ENCODE measurements at places on chromosomes 1 and 21.

DNA sequence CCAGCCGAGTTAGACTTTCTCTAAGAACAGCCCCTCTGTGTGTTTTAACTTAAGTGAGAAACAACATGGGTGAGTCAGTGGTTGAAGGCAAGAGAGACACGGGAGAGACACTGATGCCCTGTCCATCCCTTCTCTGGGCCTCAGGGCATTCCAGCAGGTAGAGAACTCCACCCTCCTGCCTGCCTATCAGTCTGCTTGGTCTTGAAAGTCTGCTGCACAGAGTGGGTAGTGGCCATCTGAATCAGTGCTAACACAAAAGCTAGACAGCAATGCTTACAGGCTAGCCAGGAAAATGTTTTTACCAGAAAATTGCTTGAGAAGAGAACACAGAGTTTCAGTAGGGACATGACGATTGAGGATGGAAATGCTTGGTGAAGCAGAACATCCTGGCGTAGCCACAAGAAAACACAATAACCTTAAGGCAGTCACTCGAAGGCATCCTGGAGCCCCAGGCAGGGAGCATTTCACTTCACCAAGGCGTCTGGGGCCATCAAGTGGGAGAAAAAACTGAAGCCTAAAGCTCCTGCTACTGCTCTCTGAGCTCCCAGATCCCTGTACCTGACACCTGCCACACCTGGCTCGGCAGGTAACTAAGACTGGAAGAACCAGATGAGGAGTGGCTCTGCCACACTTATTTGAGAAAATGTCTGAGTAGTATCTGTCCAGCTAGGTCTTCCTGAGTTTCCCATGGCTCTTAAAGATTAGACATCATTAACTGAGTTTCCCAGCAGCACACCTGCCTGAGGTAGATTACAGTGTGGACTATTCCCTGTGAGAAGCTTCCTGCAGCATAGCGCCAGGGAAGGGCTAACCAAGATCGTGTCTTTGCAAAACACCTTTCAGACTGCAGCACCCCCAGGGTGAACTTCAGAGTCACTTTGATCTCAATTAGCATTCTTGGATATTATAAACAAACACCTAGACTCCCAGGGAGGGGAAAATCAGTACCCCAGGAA lies 18.1 kb upstream of the LBR start:
- no peak for DNase-seq

DNA sequence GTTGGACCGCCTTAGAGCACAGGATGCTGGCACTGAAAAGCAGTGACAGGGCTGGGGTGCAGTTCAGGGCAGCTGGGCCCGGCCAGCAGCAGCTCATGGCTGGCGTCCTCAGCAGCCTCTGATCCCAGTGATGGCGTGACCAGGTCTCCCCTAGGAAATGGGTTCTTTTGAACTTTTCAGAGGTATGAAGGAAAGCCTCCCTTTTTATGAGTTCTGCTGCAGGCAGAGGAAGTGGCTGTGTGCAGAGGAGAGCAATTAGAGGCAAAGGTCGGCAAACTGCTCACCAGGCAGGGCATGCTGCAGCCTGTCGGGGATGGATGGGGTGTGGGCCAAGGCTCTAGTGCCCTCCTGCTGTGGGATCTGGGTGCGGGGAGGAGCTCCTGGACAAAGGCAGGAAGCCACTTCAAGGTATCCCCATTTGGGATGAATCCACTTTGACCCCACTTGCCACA lies 45.6 kb upstream of the RAB4A start:
- DNase-seq = no peak

DNA sequence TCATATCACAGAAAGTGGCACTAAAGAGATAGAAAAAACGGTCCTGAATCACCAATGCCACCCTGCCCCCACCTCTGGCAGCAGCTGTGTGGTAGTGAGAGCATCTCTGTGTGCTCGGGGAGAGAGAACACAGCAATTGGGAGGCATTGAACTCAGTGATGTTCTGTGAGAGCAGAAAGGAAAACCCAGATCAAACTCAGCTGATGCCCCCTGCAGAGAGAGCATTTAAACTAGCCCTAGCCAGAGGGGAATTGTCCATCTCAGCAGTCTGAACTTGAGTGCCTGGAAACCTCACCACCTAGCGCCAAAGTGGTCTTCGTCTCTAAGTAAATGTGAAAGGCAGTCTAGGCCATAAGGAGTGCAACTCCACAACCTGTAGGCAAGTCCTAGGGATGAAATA lies 21.3 kb downstream of the SLC44A5 start:
- DNase-seq = no peak

- DNase-seq = peak; percentile 89
Observed at GRCh38 chr1:203340112-203340790, 10.7 kb downstream of the FMOD start.

- DNase-seq = no peak
Observed at GRCh38 chr1:107153014-107153413, 12.2 kb downstream of the NTNG1 start.

- no peak for DNase-seq
Observed at GRCh38 chr1:65420590-65421350, at the start of the genes LEPR and LEPROT. Gene LEPR, plus strand, starts transcription at chr1:65420668. Its CDS starts 144,898 bp downstream, at chr1:65565566. Gene LEPROT, plus strand, starts transcription at chr1:65420668. Its CDS starts 57 bp downstream, at chr1:65420725.

GRCh38 chr1:106747232-106747631 lies 309.2 kb upstream of the PRMT6 start:
- DNase-seq = no peak

GRCh38 chr1:13586001-13586400 lies 2.4 kb downstream of the PDPN start:
- no peak for DNase-seq

GRCh38 chr1:94654459-94654858 lies 112.9 kb upstream of the F3 start:
- no peak for DNase-seq

DNA sequence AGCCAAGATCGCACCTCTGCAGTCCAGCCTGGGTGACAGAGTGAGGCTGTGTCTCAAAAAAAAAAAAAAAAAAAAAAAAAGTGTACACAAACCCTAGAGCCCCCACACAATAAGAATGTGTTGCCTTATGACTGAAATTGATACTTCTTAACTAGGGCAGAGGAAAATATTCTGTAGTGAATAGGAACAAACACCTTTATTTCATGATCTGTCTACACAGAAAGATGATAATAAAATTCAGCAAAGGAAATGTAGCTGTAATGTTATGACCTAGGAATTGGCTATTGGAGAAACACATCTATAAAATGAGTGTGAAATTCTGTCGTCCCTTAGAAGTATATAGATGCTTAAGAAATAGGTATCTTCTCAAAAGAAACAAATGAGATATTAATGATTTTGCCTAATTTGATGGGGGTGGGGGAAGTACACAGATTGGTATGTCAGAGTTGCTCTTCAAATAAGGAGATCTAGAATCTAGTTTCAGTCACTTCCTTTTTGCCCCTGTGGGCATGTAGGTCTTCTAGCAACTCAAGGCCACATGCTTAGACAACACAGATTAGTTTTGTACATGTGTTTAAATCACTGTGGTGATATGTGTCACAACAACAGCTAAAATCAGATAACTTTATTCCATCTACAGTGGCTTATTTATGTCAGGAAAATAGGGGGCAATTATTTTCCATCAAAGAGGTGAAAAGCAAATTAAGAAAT lies 10.7 kb upstream of the GPR25 start:
- DNase-seq = no peak

DNA sequence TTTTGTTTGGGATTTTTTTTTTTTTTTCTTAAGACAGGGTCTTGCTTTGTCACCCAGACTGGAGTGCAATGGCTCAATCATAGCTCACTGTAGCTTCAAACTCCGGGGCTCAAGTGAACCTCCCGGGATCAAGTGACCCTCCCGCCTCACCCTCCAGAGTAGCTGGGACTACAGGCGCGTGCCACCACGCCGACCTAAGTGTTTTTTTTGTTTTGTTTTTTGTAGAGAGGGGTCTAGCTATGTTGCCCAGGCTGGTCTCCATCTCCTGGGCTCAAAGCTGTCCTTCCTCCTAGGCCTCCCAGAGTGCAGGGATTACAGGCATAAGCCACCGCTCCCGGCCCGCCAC lies 776 bp downstream of the HLCS start:
- DNase-seq = no peak

DNA sequence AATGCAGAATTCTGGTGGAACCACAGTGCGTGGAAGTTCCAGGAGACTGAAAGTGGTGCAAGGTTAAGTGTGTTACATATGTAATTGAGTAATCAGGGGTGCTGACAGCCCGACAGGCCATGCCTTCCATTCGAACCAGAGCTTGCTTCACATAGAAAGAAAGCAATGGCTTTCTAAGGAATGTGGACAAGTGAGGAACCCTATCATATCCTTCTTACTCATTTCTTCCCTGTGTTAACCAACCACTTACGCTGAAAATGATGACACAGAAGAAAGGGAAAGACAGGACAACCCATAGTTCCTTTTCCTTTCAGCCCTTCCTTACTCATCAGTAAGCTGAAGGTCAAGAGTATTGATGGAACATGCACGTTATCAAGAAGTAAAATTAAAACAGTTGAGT lies 48.1 kb upstream of the KCNA3 start:
- DNase-seq = no peak

- no peak for DNase-seq
Observed at GRCh38 chr1:37851782-37852210, 7.6 kb downstream of the MTF1 start.

- no peak for DNase-seq
Observed at GRCh38 chr1:30323841-30324240, 399.5 kb downstream of the MATN1 start.

DNA sequence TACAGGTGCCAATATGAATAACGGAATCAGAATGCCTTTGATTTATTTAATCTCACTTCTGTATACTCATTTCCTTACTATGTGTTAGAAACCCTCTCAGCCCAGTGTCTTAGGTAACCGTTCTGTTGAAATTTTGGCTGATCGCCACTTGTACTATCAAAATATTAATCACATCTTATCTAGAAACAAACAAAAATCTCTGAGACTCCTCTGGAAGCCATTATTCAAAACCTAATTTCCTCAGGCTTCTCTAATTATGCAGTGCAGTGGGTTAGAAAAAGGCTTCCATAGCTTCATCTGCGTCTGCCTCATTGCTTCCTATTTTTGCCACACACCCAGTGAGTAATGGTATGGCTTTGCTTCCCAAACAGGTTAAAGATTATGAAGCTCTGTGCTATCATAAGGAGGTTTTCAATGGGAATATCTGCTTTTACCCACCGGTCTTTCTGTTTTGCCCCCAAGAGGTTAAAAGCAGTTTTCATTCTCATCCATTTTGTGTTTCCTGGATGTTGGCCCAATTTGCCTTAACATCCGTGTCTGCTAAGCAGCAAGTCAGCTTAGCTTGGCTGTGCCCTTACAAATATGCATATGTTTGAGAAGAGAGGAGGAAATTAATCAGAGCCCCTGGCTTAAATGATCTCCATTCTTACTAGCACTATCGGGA lies 129.6 kb downstream of the RYR2 start:
- no peak for DNase-seq

- DNase-seq = no peak
Observed at GRCh38 chr21:26432410-26432809, 140.7 kb downstream of the CYYR1 start.

DNA sequence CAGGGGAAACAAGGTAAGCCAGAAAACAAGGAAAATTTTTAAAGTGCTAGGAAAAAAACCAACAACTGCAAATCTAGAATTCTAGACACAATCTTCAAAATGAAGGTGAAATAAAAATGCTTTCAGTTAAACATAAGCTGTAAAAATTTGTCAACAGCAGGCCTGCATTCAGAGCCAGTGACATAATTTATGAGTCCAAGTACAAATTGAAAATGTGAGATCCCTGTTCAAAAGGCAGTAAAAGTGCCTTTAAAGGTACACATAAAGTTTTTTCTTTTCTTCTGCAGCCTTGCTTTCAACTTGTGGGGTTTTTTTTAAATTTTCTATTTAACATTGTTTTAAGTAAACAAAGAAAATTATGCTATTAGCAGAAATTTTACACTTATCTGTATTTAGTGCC lies 37.4 kb downstream of the DENND2C start:
- DNase-seq = no peak

DNA sequence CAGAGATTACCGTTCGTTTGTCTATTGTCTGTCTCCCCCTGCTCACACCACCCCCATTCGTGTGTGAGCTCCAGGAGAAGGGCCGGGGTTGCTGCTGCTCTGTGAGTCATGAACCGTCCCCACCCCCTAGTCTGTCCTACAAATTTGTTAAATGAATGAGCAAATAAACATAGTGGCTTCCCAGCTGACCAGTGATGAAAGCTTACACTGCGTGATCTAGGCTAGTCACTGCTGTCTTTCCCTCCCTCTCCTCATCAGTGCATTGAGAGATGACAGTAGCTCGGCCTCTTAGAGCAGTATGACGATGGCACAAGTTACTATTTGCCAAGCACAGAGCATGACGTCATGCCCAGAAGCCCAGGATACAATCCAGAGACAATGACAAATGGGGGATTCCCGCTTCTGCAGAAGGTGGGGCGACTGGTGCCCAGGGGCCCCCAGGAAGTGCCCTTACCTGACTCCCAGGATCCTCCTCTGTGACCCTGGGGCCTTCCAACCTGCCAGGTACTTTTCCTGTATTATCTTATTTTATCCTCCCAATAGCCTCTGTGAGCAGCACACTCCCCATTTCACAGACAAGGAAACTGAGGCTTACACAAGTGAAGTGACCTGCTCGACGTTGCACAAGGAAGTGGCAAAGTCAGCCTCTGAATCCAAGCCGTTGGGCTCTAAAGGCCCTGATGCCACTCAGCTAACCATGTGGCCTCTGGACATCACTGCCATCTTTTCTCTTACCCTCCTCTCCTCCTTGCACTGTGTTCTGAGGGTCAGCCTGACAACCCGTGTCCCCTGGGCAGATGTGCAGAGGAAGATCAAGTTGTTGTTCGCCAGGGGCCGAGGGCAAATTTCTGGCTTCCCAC lies 8.6 kb upstream of the EPHA2 start:
- DNase-seq = peak; percentile 94

DNA sequence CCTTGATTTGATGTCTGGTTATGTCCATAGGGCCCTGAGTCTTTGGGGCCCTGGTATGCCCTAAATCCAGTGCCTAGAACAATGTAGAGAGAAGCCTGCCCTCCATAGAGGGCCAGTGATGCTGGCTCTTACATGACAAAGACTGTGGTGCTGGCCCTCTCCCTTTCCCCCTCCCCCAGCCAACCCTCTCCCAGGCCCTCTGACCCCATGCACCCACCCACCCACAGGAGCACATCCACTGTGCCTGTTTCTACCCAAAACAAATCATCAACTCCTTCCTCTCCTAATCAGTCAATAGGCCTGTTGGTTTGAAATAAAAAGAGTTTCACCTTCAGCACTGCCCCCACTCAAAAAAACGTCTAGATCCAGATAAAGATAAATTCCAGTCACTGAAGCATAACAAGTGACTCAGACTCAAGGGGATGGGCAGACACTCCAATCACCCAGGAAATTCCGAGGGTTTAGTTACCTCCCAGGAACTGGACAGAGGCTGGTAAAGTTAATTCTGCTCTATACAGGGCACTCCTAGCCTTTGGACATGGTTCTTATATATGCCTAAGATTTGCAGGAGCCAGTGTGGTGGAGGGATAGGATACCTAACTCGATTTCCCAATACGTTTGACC lies 144.8 kb upstream of the VANGL1 start:
- DNase-seq = peak; percentile 37

DNA sequence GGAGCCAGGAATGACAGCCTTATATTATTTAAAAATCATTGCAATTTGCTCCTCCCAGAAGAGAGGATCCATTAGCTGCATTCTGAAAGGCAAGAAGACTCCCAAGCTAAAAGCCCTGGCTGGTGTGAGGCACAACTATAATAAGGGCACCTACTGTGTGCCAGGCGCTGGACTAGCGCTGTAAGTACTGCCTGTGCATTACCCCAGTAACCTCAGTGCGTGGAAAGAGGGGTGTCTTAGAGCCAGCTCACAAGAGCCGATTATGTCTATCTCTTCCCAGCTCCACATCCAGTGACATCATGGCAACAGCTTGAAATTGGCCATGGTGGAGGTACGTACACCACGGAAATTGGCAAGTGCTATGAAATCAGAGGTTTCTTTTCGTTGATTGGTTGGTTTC lies 141.7 kb upstream of the IRF2BP2 start:
- no peak for DNase-seq

- no peak for DNase-seq
Observed at GRCh38 chr1:56525489-56526041, 53.8 kb downstream of the PLPP3 start.

All from amniotic stem cell (primary cell).